ENCODE measurements at places on chromosomes 7 and 10.

GRCh38 chr10:94069884-94070283, 76.2 kb downstream of the PLCE1 start:
- DNase-seq = no peak

- no peak for DNase-seq
These were observed 321.4 kb upstream of the AOAH start for GRCh38 chr7:37045681-37046179.

- DNase-seq = no peak
These were observed 730.0 kb upstream of the SORCS1 start for GRCh38 chr10:107894516-107894915.

- DNase-seq = no peak
These were observed 169.1 kb upstream of the MEOX2 start for GRCh38 chr7:15855525-15856109.

- no peak for DNase-seq
These were observed 91.6 kb upstream of the ANLN start for GRCh38 chr7:36298106-36298505.

- DNase-seq = no peak
These were observed 1.5 kb upstream of the LOXL4 start for GRCh38 chr10:98269435-98269912.

DNA sequence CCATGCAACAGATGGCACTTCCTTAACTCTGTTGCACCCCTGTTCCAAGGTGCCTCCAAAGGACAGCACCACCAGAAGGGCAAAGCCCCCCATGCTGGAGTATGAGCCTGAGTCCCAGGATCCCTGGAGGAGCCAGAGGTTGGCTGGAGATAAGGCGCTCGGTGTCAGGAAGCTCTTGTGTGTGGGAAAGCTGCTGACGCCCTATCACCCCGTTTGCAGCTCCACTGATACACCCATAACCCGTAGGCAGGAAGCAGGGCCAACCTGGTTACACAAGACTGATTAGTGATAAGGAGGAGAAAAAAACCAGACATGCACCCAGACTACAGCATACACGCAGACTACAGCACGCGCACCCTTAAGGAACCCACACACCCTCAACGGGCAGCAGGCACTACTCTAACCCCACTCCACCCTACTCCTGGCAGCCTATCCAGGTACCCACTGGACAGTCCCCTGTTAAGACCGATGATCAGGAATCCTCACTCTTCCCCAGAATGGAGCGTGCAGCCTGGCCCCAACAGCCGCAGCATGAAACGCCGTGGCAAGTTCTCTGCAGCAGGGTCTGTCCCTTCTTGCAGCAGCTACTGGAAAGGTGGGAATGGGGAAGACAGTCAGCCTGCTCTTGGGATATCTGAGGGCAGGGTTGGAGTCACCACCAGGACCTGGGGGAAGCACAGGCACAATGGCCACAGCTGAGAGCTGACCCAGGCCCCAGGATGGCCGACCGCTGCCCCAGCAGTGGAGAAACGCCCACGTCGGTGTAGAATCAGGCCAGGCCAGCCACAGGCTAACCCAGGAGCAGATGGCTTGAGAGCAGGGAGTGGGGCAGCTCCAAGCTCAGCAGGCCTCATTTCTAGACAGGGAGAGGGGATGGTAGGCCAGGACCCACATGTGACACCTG, 38.3 kb upstream of the TUBB8 start:
- no peak for DNase-seq

- no peak for DNase-seq
These were observed 673.4 kb downstream of the AUTS2 start for GRCh38 chr7:70271617-70272081.

DNA sequence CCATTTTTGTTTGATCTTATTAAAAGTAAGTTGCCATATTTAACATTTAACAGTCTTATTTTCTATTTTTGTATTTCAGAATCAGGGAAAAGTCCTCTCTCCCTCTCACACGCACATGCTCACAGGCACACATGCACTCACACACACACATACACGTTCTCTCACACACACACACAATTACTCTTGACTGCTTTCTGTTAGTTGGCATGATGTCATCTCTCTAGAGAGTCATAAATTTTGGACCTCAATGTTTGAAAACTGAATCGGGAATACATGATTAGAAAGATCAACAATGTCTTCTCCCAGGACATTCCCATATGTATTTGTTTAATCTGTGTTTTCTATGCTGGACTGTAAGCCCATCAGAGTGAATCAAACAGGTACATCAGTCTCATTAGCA, 165.7 kb upstream of the AHR start:
- DNase-seq = no peak

DNA sequence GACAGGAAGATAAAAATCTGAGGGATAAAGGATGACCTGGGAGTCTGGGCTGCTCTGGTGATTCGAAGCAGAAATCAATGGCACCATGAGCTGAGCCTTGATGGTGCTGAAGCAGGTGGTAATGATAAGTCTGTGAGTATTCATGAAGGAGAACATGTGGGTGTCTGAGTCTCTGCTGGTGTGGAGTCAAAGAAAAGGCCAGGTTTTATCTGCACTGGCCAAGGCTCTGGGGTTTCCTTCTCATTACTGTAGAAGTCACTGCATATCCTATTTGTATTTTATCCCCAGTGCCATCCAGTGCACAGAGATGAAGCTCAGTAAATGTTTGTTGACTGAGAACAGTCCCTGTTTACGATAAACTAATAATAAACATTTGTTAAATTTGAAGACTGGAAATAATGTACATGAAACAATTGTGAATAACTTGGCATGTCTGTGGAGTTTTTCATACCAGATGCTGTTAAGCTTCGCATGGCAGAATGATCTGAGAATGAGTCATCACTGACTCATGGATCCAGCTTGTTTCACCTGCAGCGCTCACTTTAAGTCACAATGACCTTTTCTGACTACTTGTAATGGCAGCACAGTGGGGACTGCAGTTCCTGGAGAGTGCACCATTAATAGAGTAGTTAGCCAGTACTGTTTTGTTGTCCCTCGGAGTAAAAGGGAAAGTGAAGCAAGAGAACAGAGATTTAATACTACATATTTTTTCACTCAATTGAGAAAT, 538.5 kb downstream of the HTR7 start:
- no peak for DNase-seq

DNA sequence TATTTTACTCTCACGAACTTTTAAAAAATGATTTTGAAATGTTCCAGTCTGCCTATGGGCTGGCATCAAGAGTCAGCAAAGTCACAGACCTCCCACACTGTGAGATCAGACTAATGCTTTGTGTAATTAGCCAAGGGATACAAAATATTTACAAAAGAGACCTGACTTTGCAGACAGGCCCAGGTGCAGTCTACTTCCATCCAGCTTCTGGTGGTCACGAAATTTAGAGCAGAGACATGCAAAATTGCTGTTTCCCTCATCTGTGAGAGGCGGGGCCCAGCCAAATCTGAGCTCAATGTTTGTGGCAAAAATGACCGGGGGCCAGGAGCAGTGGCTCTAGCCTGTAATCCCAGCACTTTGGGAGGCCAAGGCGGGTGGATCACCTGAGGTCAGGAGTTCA, 82.5 kb upstream of the PITRM1 start:
- no peak for DNase-seq

GRCh38 chr7:2266911-2267310, 24.9 kb downstream of the NUDT1 start:
- no peak for DNase-seq

DNA sequence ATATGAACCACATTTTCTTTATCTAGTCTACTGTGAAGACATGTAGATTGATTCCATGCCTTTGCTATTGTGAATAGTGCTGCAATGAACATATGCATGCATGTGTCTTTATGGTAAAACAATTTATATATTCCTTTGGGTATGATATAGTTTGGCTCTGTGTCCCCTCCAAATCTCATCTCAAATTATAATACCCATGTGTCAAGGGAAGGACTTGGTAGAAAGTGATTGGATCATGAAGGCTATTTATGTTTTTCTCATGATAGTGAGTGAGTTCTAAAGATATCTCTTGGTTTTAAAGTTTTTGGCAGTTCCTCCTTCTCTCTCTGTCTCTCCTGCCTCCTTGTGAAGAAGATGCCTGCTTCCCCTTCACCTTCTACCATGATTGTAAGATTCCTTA, 248.7 kb downstream of the GPR37 start:
- no peak for DNase-seq

GRCh38 chr7:27130540-27131389, at the start of gene HOXA4:
HOXA4 (minus strand) TSS chr7:27130757; CDS start chr7:27130733, 24 bp downstream.
- DNase-seq = no peak

- no peak for DNase-seq
These were observed 7.3 kb upstream of the ZNF22 start for GRCh38 chr10:44993226-44993921.

DNA sequence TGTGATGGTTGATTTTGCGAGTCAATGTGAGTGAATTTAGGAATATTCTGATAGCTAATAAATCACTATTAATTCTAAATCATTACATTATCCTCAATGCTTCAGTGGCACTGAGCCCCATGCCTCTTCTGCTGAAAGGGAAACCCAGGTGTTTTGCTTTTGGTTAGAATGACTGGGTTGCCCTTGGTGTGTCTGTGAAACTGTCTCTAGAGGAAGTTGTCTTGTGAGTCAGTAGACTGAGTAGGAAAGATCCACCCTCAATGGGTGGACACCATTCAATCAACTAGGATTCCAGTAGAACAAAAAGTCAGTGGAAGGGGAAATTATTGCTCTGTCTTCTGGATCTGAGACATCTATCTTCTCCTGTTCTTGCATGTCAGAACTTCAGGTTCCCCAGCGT, 472.4 kb downstream of the ANKRD7 start:
- no peak for DNase-seq

- DNase-seq = no peak
These were observed 17.2 kb upstream of the GATA3 start for GRCh38 chr10:8037199-8037801.

- no peak for DNase-seq
These were observed 112.5 kb upstream of the ANLN start for GRCh38 chr7:36277249-36277542.

GRCh38 chr7:140683657-140684056, 10.9 kb downstream of the ADCK2 start:
- DNase-seq = no peak

DNA sequence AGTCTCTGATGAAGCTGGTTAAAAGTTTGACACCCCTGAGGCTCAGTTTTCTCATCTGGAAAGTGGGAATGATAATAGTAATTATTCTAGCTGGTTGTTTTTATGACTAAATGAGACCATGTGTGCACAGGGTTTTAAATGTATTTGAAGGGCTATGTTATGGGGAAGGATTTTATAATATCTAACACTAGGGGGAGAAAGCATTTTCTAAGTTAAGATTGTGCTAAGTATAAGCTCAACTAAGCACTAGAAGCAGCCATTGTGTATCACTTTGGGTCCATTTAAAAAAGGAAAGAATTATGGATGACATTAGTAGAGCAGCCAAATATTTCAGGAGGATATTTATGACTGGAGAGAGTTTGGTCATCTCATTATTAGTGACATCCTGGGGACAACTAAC, 49.5 kb upstream of the CREB5 start:
- no peak for DNase-seq

- DNase-seq = no peak
These were observed 45.2 kb upstream of the MSMB start for GRCh38 chr10:46091080-46091827.

- no peak for DNase-seq
These were observed 129.5 kb upstream of the BMPER start for GRCh38 chr7:33775790-33776189.

- no peak for DNase-seq
These were observed 397.2 kb downstream of the PLXNA4 start for GRCh38 chr7:132179080-132179430.

DNA sequence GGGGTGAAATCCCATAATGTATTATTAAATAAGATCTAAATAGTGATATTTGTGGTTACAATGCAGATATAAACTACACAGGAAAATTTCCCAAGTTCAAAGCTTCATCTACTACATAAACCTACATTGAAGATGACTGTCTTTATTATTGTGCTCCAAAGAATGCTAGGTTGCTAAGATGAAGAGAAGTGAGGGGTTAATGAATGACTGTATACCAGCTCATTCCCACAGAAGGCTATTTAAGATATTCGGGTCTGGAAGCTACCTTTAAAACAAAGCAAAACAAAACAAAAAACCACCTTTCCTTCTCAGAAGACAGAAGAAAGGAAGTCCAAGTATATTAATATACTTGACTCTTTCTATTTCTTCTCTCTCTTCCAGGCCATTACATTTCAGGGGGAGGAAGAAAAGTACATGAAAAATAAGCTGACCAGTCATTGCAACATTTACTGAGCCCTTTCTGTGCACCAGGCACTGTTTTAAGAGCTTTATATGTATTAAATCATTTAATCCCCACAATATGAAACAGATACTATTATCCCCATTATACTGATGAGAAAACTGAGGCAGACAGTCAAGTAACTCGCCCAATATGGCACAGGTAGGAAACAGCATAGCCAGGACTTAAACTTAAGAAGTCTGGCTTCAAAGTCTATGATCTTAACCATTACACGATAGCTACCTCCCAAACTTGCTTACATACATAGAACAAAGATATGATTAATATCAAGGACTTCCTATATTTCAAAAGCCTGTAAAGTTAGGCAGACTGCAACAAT, 48.1 kb downstream of the TNPO3 start:
- DNase-seq = no peak

DNA sequence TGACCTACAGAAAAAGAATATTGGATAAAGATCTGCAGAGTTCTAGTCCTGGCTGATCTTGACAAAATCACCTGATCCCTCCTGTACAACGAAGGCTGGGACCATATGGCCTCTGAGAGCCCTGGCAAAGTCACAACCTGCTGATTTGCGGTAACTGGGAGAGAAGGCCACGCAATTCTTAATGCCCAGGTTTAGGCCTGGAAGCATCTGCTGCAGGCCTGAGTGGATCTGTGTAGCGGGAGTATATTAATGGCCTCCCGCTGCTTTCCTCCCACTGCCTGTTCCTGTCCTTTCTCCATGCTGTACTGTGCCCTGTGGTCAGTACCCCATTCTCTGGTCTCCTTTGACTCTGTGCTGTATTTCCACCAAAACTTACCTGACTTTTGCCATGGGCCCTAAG, 24.2 kb downstream of the AKR1B1 start:
- no peak for DNase-seq

- no peak for DNase-seq
These were observed 1053.3 kb downstream of the SORCS1 start for GRCh38 chr10:106111246-106111645.

GRCh38 chr7:138478499-138478908, 18.4 kb downstream of the TRIM24 start:
- no peak for DNase-seq

- DNase-seq = no peak
These were observed 157.8 kb downstream of the SNX10 start for GRCh38 chr7:26449175-26450165.

DNA sequence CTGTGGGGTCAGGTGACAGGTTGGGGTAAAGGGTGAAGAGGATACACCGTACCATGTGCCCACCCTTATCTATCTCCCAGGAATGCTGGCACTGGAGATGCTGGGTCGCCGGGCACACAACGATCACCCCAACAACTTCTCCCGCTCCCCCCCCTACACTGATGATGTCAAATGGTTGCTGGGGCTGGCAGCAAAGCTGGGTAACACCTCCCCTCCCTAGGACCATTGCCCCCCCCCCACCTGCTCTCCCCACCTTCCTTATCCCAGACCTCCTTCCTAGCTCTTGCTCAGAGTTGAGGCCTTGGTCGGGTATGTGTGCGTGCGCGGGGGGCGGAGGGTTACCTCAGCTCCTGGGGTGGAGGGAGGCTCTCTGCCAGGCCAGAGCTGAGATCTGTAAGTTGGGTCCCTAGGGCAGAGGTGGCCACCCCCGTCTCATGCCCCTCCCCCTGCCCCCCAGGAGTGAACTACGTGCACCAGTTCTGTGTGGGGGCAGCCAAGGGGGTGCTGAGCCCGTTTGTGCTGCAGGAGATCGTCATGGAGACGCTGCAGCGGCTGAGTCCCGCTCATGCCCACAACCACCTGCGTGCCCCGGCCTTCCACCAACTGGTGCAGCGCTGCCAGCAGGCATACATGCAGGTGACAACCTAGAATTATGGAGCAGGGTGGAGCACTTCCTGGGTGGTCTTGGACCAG, 10.7 kb downstream of the NDST2 start:
- no peak for DNase-seq

All from NCI-H1436 treated with DMSO at 0.1 percent for 48 hours (cell line).